ENCODE measurements at places on chromosomes 2 and 18.
A peak's percentile ranks its signal among the peaks of the same experiment; 100 is the strongest.

- DNase-seq = peak; percentile 18
Observed at GRCh38 chr18:70337139-70337972, 48.5 kb downstream of the SOCS6 start.

GRCh38 chr2:196208915-196209314 lies 37.5 kb upstream of the STK17B start:
- DNase-seq = no peak

DNA sequence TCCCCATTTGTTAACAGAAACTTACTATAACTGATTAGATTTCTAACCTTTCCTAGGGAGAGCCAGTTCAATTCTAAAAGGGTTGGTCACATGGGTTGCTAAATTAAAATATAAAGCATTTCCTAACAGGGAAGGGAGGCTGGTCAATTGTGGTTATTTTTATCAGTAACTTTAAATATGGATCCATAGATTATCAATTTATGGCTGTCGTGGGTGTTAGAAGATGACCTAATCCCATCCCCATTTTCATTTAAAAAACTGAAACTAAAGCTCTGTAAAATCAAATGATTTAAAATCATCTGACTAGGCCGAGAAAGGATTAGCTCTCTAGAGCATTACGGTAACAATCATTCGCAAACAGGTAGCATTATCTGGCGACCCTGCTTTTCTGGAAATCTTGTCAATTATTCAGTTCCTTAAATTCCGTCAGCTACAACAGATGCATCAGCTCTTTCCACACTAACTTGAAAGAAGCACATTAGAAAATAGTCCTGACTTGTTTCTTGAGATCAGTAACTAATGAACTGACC lies 953 bp upstream of the HNRNPA3 start:
- no peak for DNase-seq

DNA sequence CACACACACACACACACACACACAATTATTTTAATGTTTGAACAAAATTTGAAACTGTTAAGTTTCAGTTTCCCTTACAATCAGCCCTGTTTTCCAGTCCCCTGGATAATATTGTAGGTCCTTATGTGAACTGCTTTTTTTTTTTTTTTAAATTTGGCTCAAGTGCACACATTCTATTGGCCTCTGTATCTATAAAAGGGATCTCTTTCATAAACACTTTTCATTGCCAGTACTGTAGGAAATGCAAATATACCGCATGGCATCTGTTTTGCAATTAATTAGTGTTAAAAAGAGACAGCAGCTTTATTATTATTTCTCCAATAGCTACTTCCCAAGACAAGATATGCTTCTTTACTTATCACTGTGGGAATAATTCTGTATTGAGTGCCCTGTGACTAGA lies 738.7 kb downstream of the EPHA4 start:
- DNase-seq = no peak

DNA sequence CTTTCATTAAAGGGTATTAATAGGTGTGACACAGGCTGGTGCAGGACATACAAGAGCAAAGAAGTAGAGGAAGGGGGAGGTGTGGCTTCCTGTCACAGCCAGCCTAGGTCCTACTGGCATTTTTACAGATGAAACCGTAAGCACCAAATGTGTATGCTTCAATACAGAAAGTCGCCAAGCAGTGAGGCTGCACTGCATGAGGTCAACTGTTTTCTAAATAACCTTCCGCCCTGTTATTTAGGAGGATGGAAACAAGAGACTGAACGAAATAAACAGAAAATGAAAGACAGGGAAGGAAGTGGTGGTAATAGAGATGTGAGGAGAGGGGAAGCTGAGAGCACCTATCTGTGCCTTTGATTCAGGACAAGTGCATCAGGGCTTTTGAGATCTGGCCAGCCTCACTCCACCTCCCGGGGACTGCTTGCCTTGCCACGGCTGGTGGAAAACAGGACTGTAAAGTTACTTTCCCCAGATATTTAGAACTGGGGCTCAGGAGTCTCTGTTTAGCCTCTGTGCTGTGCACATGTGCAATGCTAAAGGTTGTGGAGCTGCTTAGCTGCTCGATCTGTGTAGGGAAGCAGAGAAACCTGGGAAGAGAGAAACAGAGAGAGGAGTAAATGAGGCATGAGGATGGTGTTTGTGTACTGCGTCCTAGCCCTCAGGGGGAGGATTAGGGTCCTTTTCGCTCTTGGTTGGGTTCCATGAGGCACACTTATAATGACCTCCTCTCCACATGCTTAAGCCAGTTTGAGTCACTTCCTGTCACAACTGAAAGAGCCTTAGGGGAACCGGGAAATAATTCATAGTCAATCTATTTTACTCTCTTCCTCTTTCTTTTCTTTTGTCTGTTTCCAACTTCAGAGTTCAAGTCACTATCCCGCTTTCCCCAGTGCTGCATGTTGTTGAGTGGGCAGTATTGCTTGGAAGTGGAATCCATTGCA lies 62.3 kb upstream of the BOD1L2 start:
- DNase-seq = no peak

DNA sequence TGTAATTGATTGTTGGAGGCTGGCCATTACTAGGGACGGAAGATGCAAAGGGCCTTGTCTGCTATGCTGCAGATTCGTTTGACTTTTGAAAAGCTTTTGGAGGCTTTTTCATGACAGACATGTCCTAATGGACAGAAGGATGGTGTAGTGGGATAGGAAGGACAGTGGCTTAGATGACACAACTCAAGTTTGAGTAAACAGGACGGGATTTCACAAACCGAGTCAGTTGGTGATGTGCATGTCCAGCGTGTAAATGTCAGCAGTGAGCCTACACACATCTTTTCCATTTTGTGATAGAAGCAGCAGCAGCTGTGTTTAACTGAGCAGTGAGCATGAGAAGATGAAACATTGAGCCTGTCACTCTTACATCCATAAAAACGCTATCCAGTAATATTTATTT lies 76.0 kb downstream of the NCK2 start:
- DNase-seq = no peak

DNA sequence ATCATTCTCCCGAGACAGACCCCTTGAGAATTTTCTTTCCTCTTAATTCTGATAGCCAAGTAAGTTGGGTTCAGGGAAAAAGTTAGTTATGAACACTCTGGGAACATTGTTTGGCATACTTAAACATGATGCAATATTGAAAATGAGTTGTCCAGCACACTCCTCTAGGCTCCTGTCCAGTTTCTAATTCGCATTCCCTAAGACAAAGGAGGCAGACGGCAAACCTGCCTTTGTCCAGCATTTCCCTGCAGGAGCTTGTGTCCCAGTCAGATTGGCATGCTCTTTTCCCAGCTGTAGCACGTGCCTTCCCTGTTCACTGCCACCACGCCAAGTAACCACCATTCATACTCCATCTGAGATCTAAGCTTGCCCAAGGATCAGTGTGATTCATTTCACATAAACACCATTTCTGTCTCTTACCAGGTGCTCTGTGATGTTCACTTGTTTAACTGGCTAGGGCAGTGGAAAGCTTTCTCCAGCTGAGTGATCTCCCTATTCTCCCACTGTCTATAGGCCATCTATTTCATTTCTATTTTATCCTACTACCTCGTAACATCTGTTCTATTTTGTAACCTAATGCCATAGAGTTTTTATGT lies 150.0 kb upstream of the EPB41L3 start:
- DNase-seq = no peak

DNA sequence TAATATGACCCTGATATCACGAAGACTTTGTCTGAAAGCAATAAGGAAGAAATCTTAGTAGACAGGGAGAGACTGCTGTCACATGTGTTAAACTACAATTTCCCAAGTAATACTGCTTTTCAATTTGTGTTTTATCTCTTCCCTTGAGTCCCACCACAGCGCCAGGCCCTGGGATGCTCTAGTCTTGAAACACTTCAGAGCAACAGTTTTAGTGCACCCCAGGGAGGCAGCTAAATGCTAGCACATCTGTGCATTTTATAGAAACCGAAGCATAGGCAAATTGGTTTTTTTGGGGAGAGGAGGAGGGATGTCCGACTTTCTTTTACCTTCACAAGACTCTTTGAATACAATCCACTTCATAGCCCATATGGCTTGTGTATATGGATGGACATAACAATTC lies 550.0 kb upstream of the SYT4 start:
- DNase-seq = no peak

GRCh38 chr2:106996171-106996769 lies 110.3 kb upstream of the ST6GAL2 start:
- DNase-seq = no peak

GRCh38 chr18:36828630-36829361 lies at the start of the genes KIAA1328 and TPGS2:
Gene KIAA1328 (plus strand): TSS chr18:36829127. CDS start chr18:36829139, 12 bp downstream.
Gene TPGS2 (minus strand): TSS chr18:36829002. CDS start chr18:36828767, 235 bp downstream.
- DNase-seq = peak; percentile 93

GRCh38 chr18:50562686-50563085 lies 2.8 kb downstream of the MAPK4 start:
- no peak for DNase-seq

DNA sequence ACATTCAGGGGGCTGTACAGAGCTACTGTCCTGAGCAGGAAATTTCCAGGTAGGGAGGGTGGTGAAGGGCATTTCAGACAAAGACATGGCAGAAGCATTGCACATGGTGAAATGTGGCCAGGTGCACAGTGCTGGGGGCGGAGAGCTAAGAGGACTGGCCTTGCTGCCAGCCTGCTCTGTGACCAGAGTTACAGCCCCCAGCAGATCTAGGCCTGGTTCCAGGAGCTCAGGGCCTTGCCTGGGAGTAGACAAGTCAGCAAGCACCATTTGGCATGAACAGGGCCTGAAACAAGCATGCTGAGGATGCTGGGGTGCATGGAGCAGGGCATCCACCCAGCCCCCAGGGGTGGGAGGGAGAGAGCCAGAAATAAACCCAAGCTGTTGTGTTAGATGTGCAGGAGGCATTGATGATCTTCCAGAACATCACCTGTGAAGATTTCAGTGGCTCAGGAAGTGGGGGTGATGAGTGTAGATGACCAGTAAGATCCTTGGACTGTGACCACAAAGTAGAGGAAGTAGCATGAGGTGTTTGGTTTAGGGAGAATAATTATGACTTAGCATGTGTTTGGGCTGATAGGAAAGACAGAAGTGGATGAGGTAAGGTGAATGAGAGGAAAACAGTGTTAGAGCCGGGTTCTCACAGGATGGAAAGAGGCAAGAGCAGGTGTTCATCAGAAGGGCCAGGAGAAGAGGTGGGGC lies 61.1 kb downstream of the COA5 start:
- DNase-seq = no peak

- DNase-seq = no peak
Observed at GRCh38 chr2:30505500-30506180, 58.6 kb downstream of the LCLAT1 start.

GRCh38 chr18:27656167-27656778 lies 471.2 kb upstream of the CHST9 start:
- no peak for DNase-seq

DNA sequence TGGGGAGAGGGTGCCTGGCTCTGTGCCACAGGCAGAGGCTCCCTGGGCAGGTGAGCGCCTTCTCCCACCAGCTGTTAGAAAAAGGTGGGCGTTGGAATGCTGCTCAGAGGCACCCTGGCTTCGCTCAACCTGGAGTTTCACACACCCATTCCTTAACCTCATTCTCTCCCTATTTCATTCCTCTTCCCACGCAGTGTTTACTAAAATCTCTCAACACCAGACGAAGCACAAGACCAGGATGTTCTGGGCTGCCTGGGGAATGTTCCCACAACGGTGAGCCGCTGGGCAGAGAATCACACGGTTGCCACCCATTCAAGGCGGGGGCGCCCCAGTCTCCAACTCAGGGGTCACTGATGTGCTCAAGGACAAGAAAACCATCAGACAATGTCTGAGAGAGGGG lies 64.5 kb downstream of the TGFA start:
- no peak for DNase-seq

DNA sequence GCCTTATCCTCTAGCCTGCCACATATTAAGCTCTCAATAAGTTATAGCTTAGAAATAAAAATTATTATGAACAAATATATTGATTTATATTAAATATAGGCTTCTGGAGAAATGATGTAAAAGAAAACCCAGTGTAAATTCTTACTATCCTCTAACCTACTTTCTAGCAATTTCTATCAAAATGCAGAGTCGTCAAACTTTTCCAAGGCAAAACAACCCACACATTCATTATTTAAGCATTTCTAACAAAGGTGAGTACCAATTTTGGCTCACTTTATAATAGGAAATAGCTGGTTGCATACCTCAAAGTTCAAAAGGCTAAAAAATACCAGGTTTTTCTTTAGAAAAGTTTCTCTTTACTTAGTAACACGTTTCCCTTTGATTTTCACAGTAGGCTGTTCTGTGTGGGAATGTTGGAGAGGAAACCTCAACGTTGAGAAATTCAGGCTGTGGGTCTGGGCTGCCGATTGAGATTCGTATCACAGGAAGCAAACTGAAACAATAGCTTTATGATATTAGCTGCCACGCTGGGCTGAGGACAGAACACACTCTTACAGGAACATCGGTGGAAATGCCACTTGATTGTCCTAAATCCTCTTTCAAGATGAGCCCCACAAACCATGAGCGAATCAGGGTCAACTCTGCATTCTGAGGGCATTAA lies 53.0 kb downstream of the EPAS1 start:
- no peak for DNase-seq

DNA sequence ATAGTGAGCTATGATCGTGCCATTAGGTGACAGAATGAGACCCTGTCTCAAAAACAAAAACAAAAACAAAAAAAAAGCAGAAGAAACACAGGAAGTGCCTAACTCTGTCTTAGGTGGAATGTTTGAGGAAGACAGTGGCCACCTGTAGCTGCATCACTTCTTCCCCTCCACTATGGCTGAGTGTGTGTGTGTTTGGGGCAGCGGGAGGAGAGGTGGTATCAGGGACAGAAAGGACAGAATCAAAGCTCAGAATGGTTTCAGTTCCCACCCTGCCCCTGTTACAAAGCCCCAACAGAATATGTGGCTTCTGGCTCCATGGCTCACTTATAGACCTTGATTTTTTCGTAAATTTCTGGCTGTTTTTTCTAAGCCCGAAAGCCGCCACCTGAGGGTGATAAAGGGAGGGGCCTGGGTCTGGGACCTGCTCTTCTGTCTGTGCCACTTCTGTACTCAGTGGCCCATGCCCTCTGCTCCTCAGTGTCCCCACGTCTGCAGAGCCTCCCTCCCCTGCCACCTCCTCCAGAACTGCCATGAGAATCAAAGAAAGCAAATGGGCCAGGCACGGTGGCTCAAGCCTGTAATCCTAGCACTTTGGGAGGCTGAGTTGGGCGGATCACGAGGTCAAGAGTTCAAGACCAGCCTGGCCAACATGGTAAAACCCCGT lies 27.4 kb downstream of the SERTAD2 start:
- DNase-seq = no peak

- DNase-seq = no peak
Observed at GRCh38 chr18:44637210-44638033, 43.3 kb upstream of the SETBP1 start.

DNA sequence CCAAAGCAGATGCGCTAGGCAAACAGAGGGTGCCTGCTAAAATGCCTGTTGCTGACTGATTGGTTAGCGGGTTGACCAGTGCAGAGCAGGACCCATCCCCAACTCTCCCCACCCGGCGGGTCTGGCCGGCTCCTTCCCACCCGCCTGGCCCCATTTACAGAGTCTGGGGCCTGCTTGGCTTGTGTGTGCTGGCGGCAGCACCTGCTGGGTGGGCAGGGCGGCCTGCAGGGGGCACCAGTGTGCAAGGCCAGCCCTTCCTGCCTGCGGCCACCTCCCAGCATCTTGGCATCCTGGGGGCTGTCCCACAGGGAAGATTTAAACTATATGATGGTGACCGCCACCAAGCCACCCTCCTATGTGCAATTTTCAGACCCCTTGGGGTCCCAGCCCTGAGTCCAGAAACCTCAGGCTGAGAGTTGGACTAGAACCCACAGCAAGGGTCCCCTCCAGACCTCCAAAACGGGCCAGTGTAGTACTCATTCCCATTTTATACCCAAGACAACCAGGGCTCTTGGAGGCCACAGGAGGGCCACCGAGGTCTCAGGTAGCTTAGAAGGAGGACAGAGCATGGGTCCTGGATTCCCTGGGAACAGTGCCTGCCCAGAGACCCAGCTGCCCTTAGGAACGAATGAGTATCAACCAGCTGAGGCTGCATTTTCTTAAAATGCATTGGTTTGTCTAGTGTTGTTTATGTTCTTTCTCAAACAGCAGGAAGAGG lies 173.6 kb downstream of the SMAD7 start:
- peak; percentile 80 for DNase-seq

All from RPMI8226 (cell line).